Transverse colon (tissue), 4 donors: ENCODE measurements at places on chromosomes 3 and 15. TPM values are rescaled to one million over a fixed set of nuclear protein-coding genes. Genes with fewer than 3 reads are reported as not detected.

The TMEM40 gene
- total RNA-seq: not detected

DNA sequence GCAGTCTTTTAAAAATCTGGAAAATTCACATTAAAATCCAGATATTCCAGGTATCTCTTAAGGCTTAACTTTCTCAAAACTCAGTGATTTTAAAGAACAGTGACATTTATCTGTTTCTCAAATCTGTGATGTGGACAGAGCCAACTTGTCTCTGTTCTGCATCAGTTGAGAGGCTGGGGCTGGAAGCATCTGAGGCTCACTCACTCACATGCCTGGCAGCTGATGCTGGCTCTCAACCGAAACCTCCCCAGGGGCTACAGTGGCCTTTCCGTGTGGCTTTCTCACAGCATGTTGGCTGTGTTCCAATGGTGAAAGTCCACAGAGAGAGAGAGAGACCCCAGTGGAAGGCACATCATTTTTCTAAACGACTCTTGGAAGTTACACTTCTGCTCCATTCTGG, 53.5 kb downstream of the CEMIP start:
- H3K4me1 ChIP-seq: peaks cover 19% of the 10 kb centered on the region
- DNase-seq: no peak
- H3K27ac ChIP-seq: no peak overlapping the region

The CCNB2 gene
- total RNA-seq: 1.9 TPM

The ANKUB1 gene
- total RNA-seq: not detected

The ASB14 gene
- total RNA-seq: not detected

DNA sequence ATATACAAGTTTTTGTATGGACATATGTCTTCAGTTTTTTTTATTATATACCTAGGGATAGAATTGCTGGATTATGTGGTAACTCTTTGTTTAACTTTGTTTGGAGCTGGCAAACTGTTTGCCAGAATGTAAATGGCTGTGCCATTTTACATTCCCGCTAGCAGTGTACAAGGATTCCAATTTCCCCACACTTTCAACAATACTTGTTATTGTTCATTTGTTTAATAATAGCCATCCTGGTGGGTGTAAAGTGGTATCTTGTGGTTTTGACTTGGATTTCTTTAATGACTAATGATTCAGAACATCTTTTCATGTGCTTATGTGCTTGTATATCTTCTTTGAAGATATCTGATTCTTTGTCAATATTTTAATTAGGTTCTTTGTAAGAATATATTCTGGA, 64.4 kb downstream of the ZNF609 start:
- no peaks in the 10 kb centered on the region for H3K27me3 ChIP-seq
- no peak overlapping the region for H3K27ac ChIP-seq
- no peak for DNase-seq
- peaks cover 17% of the 10 kb centered on the region for H3K4me1 ChIP-seq
